H1 (cell line): ENCODE measurements at places on chromosomes 16 and 17. TPM values are rescaled to one million over a fixed set of nuclear protein-coding genes. Genes with fewer than 3 reads are reported as not detected.

The GRAPL gene
- not detected in 2 replicates for total RNA-seq

The SLC9A5 gene
- 7.9 and 8.5 TPM in 2 replicates for total RNA-seq

The UBE2G1 gene
- total RNA-seq = 168 and 170 TPM in 2 replicates

The ARL5C gene
- not detected in 2 replicates for total RNA-seq

The MRC2 gene
- total RNA-seq = 23.0 and 24.2 TPM in 2 replicates

The MYBBP1A gene
- total RNA-seq = 151 and 153 TPM in 2 replicates

The STX4 gene
- 32.3 and 39.2 TPM in 2 replicates for total RNA-seq

The KCNH4 gene
- 0.47 and 0.59 TPM in 2 replicates for total RNA-seq

The SDK2 gene
- total RNA-seq = 3.6 and 3.9 TPM in 2 replicates

The CDRT15L2 gene
- total RNA-seq = not detected in 2 replicates

The ACBD4 gene
- 9.3 and 10.7 TPM in 2 replicates for total RNA-seq

The MYH11 gene
- 0.71 and 0.78 TPM in 2 replicates for total RNA-seq

The NPIPA5 gene
- 0.61 and 1.0 TPM in 2 replicates for total RNA-seq

The ALOXE3 gene
- not detected in 2 replicates for total RNA-seq

The CASKIN2 gene
- total RNA-seq = 28.9 and 32.3 TPM in 2 replicates

The ABCA3 gene
- 7.9 TPM in 2 replicates for total RNA-seq
